ENCODE measurements at places on chromosomes 3 and 15.

DNA sequence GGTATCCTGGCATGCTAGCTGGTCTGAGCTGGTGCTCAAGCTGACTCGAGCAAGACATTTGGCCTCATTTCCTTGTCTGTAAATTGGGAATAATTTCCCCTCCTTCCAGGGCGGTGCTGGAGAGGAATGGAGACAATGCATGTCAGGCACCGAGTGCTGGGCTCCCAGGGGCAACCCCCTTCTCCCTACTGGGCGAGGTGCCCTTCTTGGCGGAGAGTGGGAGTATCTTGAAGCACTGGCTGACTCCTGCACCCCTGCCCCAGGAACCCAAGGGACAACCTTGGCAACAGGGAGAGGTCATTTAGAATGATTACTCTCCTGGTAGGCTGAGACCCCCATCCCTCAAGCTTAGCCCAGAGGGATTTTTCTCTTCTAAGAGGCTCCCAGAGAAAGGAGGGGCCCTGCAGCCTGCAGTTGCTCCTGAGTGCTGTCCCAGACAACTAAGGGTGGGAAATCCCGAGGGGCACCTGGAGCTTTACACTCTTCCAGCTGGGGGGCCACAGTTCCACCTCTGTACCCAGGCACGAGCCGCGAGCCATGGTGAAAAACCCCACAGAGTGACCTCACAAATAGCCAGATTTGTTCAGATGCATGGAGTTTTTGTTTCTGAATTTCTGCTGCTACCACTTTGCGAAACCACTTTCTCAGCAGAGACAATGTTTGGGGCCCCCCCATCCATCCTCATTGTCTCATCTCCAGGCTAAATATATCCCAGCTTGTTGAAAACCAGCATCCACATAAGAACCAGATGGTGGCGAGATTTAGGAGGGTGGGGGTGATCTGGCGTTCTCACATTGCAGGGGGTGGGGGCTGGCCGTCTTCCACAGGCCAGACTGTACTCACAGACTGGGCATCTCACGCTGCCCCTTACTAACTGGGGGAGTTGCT is 44.8 kb downstream of the ABTB1 start:
- no peak for DNase-seq

DNA sequence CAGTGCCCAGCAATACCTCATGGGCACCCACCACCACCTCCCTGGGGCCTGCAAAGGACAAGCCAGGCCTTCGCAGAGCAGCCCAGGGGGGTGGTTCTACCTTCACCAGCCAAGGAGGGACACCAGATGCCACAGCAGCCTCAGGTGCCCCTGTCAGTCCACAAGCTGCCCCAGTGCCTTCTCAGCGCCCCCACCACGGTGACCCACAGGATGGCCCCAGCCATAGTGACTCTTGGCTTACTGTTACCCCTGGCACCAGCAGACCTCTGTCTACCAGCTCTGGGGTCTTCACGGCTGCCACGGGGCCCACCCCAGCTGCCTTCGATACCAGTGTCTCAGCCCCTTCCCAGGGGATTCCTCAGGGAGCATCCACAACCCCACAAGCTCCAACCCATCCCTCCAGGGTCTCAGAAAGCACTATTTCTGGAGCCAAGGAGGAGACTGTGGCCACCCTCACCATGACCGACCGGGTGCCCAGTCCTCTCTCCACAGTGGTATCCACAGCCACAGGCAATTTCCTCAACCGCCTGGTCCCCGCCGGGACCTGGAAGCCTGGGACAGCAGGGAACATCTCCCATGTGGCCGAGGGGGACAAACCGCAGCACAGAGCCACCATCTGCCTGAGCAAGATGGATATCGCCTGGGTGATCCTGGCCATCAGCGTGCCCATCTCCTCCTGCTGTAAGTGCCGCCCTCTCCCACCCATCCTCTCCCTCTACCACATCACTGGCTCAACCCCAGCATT is 19.2 kb upstream of the BFSP2 start:
- no peak for DNase-seq

- DNase-seq = no peak
These were observed 111.5 kb downstream of the PDZRN3 start for GRCh38 chr3:73513260-73513659.

DNA sequence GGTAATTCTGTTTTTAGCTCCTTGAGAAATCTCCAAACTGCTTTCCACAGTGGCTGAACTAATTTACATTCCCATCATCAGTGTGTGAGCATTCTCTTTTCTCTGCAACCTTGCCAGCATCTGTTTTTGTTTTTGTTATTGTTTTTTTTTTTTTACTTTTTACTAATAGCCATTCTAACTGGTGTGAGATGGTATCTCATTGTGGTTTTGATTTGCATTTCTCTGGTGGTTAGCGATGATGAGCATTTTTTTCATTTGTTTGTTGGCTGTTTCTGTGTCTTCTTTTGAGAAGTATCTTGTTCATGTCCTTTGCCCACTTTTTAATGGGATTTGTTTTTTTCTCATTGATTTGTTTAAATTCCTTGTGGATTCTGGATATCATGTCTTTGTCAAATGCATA is 129.7 kb upstream of the ABHD17C start:
- no peak for DNase-seq

GRCh38 chr15:66864086-66864830 is 162.2 kb downstream of the SMAD6 start:
- no peak for DNase-seq

- no peak for DNase-seq
These were observed 32.3 kb upstream of the CYP11A1 start for GRCh38 chr15:74399511-74400312.

- peak; percentile 99 for DNase-seq
These were observed 116.7 kb upstream of the CGNL1 start for GRCh38 chr15:57259568-57260040.

DNA sequence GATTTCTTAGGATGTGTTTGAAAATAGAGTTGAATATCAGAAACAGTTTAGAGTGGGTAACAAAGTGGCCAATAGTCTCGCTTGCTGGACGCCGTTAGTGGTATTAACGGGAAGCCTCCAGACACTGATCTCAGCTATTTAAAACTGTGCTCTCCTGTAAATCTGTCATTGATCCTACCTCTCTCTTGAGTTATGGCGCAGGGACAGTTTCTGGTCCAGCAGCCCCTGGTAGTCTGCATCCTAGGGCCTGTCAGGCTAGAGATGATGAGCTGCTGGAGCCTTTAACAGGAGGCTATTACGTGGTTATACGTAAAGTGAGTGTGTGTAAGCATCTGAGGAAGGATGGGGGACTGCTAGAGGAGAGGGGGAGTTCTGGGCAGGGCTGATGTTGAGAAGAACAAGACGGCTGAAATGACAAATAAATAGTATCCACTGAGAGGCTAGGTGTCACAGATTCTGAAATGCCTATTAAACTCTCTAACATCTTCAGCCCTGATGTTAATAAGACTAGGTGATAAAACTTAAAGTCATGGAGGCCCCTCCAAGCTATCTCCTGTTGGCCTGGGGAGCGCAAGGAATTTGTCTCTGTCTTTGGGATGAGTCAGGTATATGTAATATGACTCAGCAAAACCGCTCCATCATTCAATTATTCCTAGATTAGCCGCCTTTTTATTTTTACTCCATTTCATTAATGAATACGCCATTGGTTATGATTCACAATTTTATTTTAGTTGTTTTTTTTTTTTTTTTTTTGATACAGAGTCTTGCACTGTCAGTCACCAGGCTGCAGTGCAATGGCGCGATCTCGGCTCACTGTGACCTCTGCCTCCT is 155.7 kb downstream of the GREM1 start:
- no peak for DNase-seq

GRCh38 chr3:149532489-149533180 is 58.1 kb downstream of the TM4SF4 start:
- peak; percentile 61 for DNase-seq

- DNase-seq = no peak
These were observed 37.2 kb upstream of the TM4SF1 start for GRCh38 chr3:149414557-149415231.

DNA sequence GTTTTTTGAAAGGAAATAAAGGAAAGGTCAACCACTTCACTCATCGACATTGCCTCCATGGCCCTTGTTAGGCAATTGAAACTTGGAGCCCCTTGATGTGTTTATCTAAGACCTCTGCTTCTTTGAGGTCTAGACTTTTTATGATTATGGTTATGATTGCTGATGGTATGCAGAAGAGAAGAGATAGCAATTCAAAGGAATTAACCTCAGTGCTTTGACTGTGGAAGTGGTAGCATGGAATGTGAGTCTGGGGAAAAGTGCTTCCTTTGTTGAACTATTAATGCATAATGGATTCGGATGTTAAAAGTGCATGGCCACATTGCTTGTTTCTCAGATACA is 46.1 kb downstream of the FNDC3B start:
- no peak for DNase-seq

GRCh38 chr3:39279745-39280517 is at the start of gene CX3CR1:
CX3CR1 (minus strand) TSS chr3:39280036; CDS start chr3:39266509, 13,527 bp downstream.
- peak; percentile 17 for DNase-seq

DNA sequence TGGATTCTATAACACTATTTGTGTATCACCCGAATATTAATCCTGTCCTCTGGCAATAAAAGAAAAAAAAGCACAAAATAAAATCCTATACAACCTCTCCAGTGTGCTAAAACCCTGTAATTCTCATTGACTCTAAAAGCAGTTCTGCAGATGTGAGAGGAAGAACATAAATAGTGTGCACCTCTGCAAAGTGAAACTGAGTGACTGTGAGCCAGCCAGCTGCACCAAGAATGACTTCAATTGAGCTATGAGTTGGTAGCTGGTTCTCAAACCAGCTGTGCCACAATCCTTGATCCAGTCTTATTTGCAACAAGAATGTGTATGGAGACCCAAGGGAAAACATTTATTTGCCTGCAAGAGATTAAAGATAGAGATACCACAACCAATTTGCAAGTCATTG is 31.2 kb upstream of the COL8A1 start:
- no peak for DNase-seq

GRCh38 chr3:141649871-141650270 is 88.2 kb upstream of the RNF7 start:
- DNase-seq = no peak

GRCh38 chr3:158058495-158059130 is 47.6 kb downstream of the SHOX2 start:
- peak; percentile 3 for DNase-seq

DNA sequence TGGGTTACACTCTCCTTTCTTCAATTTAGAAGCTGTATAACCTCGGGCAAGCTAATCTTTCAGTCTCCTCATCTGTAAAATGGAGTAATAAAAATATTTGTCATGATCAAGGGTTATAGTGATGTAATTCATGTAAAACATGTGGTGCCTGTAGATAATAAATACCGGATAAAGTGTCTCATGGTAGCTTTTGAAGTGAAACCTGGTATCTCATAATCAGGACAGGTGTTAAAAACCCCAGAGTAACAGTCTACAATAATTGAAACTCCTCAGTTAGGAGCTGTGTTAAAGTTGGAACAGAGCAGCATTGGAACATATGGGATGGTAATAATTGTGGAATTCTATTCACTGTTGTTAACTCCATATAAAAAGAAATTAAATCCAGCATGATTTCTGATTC is 884 bp upstream of the KNL1 start:
- DNase-seq = no peak

DNA sequence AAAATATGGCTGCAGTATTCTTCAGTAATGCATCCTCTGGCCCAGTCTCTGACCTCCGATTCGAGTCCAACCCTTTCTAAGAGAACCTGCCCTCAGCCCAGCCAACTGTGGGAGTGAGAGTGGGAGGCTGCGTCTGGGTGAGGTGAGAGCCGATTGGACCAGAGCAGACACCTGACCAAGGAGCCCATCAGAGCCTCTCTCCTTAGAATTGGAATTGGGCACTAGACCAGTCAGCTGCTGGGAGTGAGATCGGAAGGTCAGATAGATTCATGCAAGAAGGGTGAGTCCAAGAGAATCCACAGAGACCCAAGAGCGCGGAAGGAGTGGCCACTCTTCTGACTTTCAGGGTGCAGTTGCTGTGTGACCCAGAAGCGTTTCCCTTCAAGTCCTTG is 10.2 kb downstream of the RASL12 start:
- no peak for DNase-seq

- no peak for DNase-seq
These were observed 300.5 kb downstream of the ADAMTS17 start for GRCh38 chr15:100041127-100041828.

GRCh38 chr3:160398820-160399124 is 253 bp downstream of the IFT80 start:
- DNase-seq = no peak

DNA sequence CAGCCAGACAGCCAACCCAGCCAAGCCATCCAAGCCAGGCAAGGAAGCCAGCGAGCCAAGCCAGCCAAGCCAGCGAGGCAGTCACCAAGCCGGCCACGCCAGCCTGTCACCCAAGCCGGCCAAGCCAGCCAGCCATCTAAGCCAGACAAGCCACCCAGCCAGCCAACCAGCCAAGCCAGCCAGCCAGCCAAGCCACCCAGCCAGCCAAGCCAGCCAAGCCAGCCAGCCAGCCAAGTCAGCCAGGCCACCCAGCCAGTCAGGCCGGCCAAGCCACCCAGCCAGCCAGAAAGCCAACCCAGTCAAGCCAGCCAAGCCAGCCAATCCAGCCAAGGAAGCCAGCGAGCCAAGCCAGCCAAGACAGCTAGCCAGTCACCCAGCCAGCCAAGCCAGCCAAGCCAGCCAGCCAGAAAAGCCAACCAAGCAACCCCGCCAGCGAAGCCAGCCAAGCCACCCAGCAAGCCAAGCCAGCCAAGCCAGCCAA is 201.2 kb downstream of the GOLGA6L6 start:
- no peak for DNase-seq

DNA sequence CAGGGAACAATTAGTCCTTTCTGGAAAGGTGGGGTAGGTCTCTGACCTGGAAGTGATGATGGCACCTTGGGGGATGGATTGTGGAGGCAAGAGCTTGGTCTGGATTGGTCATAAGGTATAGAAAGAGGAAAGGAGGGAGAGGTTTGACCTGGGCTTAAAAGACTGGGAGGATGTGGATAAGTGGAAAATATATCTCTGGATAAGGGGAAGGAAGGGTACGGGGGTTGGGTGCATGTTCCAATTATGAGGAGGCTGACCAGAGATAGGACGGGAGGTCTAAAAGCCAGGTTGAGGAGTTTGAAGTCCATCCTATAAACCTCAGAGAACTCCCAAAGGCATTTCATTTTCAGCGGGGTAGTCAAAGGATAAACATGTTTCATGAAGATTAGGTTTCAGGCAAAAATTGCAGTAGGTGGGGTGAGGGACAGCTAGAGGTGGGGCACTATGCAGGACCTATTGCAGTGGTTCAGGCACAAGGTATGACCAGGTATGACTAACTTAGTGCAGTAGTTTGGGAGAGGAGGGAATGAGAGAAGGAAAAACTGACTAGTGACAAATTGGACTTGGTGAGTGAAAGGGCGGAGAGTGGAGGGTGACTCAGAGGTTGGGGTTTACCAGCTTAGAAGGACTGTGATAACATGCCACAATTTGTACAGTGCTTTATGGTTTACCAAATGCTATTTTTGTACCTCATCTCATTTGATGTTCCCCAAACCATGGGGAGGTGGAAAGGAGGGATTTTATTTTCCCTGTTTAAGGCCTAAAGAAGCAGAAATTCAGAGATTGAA is 10.7 kb downstream of the PDE8A start:
- DNase-seq = no peak

DNA sequence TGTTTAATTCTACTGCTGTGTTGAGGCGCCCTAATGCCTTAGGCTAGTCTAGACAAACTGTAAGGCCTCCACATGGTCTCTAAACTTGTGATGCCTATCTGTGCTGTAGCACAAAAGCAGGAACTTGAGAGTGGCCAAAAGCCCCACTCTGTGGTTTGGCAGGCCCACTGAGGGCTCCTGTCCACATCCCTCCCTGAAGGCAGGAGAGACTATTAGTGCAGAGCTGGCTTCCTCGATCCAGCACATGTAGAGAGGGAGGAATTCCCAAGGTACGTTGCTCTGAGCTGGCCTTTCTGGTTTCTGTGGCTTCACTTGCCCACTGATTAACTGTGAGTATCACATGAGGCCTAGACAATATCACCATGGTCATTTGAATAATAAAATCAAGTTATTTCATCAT is 90.6 kb downstream of the POLR2M start:
- DNase-seq = no peak
